Activated naive CD4-positive, alpha-beta T cell (primary cell): ENCODE measurements at places on chromosomes 6 and 20.
A peak's percentile ranks its signal among the peaks of the same experiment; 100 is the strongest.

GRCh38 chr6:121835662-121836061 lies 400.2 kb downstream of the GJA1 start:
- DNase-seq: no peak

DNA sequence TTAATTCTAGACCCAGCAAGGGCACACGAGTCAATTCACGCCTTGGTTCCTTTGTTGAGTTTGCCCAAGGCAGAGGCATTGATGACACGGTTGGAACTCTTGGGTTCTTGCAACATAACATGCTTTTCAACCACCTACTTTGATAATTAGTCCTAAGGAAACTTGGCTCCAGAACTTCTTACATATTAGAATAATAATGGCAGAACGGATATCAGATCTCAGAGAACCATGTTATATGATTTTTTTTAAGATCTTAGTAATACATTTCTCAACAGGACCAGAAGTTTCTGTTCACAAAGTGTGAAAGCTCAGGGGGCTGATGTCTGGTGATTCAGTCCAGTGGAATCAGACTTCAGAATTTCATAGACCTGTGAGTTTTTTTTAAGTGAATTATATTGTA lies 19.2 kb downstream of the SPTLC3 start:
- DNase-seq: no peak

GRCh38 chr6:158314737-158315136 lies 2.5 kb downstream of the TULP4 start:
- no peak for DNase-seq

GRCh38 chr6:12032783-12033573 lies 20.9 kb downstream of the HIVEP1 start:
- DNase-seq: no peak

DNA sequence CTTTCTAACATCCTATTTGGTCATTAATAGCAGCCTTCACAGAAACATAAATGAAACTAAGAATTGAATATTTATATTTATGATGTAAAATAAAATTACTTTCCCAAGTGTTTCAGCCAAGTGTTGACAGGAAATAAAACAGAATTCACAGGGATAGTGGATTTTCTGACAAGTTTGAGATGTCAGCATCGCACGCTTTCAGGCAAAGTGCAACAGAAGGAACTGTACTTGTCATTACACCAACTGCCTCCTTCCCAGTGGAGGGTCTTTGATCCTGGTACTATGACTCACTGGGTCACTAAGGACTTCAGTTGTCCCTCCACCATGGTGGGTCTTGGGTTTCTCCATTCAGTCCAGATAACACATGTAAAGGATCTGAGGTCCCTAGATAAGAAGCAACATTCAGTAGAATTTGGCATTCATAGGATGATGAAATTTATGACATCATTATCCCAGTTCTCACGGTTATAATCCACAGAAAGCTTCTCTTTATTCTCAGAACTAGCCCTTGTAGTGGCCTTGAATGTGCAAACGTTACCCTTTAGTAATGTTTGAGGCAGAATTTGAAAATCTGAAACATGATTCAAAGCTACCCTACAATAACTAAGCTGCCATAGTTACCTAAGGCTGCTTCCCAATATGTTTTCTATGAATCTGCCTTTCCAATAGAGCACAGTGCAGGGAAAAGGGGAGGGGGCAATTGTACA lies 3.8 kb upstream of the TNFAIP3 start:
- DNase-seq: no peak

GRCh38 chr6:129251669-129252376 lies 368.9 kb downstream of the LAMA2 start:
- peak; percentile 1 for DNase-seq

DNA sequence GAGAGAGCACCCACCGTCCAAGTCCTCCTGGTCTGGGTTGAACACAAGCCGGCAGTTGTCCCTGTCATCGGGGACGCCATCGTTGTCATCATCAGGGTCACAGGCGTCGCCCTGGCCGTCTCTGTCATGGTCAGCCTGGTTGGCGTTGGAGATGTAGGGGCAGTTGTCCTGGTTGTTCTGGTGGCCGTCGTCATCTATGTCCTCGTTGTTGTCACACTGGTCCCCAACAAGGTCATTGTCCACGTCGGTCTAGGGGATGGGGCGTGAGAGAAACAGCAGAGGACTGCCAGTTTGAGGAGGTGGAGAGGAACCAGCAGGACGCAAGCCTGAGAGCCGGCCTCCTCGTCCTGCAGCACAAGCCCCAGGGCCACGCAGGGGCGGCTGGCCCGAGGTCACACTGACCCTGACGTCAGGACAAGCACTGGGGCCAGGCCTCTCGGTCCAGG lies 28.5 kb downstream of the THBS2 start:
- DNase-seq: no peak

DNA sequence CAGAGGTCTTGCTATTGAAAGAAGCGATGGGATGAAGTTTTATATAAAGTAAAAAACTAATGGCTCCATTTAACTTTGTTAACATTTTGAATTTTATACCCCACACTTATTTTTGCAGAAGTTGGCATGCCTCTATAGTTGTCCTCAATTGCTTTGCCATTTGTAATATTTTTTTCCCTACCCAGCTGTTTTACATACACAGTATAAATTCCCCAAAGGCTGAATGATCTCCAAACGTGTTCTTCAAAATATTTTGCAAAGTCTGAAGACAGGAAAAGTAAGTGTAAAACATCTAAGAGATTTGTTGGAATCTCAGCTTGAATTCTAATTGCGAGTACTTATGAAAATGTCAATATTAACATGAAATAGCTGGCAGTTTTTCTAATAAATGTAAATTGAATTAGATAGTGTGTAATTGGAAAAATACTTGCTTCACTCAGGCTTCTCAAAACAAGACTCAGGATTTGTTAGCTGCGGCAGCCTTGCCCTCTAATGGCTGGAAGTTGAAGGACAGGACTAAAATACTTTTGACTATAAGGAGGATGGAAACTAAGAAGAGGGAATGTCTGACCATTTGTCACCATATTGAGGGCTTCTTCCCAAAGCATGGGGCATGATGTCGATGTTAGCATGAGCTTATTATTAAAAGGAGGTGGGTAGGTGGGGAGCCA lies 226.8 kb downstream of the UST start:
- no peak for DNase-seq

DNA sequence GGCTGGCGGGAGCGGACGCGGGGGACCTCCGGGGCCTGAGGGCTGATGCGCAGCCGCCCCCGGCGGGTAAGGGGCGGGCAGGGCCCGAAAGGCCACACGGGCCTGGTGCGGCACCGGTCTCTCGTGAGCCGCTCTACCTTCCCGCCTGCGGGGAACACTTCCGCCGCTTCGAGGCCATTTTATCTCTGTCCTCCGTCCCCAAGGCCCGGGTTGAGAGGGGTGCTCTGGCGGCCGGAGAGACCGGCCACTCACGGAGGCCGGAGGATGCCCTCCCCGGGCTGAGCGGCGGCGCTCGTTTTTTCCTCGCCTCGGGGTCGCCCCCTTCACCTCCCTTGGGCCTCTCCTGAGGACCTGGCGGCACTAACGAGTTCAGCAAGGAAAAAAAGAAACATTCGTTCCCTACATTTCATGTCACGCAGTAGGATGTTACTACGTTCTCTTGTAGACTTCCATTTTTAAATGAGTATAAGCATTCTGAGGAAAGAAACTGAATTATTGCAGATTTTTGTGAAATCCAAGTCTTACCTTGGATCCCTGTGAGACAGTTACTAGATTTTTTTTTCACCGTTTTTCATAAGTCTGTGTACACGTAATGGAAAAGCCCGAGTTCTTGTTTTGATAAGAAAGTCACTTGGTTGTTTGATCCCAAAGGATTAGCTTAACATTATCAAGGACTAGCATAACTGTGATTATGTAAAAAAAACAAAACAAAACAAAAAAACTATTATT lies 575 bp downstream of the WTAP start:
- DNase-seq: peak; percentile 59
